ENCODE measurements at places on chromosomes 16 and 17.

DNA sequence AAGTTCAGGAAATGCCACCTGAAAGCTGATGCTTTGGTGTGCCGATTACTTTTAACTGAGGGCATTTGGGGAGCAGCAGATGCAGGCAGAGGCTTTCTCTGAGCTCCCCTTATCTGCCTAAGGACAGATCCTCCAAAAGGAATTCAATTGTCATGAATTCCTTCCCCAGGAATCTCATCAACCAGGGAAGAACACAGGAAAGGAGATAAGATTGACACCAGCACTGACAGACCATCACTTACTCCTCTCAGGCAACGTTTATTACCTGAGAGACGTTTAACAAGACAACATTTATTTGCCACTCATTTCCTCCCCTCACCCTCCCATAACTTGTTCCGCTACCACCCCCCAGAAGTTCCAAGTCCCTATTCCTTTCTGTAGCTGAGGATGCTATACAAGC, 17.6 kb upstream of the CDRT4 start:
- no peak for DNase-seq

- DNase-seq, result no peak
Observed at GRCh38 chr16:20136446-20136968, 62.8 kb upstream of the GPR139 start.

GRCh38 chr16:85853547-85854545, 45.1 kb upstream of the IRF8 start:
- DNase-seq, result no peak

GRCh38 chr17:20189302-20189701, 180.1 kb downstream of the SPECC1 start:
- no peak for DNase-seq

GRCh38 chr16:88491560-88492310, 38.7 kb downstream of the ZFPM1 start:
- DNase-seq, result no peak

DNA sequence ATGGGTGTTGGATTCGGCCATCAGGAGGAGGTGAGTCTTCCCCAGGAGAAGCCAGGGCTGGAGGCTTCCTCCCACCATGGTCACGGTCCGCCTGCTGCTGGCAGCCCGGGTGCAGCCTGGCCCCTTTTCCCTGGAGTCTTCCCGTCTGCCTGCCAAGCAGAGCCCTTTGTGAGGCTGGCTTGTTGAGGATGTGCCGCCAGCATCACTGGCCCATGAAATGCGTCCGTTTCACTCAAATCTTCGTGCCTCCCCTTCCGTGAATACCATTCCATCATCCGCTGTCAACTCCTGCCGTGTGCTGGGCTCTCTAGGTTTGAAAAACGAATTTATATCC, 9.6 kb downstream of the VPS4A start:
- no peak for DNase-seq

- no peak for DNase-seq
Observed at GRCh38 chr17:53627511-53627910, 195.2 kb upstream of the KIF2B start.

GRCh38 chr17:603406-604114, 111.1 kb downstream of the VPS53 start:
- no peak for DNase-seq

DNA sequence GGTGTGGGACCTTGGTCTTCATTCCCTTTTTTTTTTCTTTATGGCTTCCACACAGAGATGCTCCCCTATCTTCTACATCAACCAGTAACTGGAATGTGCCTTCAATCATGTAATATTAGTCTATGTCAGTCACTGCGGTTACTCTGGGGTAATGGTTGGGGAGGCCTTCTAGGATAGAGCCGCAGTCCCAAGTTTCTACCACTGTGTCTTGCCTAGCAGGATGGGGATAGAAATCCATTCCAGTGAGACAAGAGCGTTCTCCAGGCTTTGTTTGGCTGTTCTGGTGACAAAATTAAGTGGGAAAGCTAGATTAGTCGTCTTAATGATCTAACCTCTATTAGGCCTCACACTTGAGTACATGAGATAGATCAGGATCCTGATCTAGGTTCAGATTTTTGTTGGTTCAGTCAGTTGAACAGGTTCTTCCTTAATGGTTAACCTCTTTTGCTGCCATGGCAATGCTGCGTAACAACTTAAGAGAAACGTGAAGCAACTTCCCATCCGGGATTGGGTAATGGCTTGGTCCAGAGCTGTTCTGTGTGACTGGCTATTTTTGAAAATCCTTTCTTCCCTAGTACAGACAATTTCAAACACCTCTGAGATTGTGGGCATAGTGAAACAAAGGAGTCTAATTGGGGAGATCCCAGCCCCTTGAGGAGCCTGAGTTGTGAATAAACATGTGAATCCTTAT, 8.7 kb downstream of the MSL1 start:
- no peak for DNase-seq

- DNase-seq, result no peak
Observed at GRCh38 chr16:79612207-79612606, 11.7 kb upstream of the MAF start.

DNA sequence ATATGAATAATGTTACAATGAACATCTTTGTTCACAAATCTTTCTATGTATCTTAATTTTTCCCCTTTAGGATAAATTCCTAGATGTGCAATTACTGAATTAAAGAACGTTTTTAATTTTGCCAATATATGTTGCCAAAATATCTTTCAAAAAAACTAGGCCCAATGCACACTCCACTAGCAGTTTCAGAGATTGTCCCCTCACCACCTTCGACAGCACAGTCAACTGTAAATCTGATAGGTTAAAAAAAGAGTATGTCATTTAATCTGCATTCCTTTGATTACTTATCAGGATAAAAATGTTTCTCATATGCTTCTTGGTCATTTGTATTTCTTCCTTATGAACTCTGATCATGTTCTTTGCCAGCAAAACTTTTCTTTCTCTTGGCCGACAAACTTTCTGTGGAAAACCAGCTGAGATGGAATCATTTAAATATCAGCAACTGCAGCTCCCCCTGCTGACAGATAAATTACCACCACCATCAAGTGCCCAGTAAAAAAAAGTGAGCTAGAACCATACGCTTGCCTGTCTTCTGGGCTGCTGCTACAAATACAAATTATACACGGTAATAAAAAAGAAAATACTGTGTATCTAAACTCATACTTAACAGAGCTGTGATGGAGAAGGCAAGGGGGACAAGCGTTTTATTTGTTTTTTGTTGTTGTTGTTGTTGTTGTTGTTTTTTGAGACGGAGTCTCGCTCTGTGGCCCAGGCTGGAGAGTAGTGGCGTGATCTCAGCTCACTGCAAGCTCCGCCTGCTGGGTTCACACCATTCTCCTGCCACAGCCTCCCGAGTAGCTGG, 19.6 kb upstream of the KANSL1 start:
- peak; percentile 76 for DNase-seq

DNA sequence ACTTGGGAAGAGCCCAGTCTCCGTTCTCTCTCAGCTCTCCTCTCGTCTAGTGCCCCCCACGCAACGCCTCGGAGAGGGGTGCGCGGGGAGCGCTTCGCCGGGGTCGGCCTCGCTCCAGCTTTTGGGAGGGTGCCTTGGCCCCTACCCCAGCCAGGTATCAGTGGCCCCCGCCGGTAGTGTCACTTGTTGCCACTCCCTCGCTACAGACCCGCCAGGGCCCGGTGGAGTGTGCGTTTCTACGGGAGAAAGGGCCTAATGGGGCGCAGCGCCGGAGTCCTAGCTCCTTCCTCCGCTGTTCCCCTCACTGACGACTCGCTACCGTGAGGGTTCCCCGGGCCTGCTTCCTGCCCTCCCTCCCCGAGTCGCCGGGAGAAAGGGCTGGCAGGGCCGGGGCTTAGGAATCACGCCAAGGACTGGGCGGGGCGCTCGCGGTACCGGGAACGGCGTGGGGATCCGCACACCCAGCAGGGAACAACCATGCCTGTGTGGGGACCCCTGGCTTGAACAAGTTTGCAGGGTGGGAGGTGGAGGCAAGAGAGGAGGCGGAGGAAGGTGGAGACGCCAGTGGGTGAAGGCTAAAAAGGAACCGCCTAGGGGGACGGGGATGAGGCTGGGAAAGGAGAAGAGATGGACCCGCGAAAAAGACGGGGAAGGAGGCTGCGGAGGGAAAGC, 997 bp upstream of the CDH11 start:
- no peak for DNase-seq

GRCh38 chr16:30797670-30798309, 10.8 kb upstream of the ZNF629 start:
- DNase-seq, result peak; percentile 45

DNA sequence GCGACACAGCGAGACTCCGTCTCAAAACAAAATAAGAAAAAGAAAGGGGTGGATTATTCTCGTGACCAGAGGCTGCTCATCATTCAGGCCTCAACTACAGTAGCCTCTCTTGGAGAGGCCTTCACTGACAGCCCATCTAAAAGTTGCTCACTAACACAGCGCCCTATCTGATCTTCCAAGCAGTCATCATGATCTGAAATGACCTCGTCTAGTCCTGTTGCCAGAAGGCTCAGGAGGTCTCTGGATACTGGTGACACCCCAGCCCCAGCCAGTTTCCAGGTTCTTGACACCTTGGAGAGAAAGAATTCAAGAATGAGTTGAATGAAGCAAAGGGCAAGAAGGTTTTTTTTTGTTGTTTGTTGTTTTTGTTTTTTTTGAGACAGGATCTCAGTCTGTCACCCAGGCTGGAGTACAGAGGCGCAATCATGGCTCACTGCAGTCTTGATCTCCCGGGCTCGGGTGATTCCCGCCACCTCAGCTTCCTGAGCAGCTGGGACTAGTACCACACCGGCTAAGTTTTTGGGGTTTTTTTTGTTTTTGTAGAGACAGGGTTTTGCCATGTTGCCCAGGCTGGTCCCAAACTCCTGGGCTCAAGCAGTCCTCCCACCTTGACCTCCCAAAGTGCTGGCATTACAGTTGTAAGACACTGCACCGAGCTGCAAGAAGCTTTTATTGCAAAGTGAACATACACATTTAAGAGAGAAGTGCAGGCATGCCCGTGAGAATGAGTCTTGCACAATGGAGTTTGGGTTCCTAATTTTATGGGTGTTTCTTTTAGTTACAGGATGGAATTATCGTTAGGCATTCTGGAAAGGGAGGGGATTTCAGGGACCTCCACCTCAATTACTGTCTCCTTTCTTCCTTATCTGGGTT, 2.7 kb upstream of the ZC3H7A start:
- DNase-seq, result no peak

DNA sequence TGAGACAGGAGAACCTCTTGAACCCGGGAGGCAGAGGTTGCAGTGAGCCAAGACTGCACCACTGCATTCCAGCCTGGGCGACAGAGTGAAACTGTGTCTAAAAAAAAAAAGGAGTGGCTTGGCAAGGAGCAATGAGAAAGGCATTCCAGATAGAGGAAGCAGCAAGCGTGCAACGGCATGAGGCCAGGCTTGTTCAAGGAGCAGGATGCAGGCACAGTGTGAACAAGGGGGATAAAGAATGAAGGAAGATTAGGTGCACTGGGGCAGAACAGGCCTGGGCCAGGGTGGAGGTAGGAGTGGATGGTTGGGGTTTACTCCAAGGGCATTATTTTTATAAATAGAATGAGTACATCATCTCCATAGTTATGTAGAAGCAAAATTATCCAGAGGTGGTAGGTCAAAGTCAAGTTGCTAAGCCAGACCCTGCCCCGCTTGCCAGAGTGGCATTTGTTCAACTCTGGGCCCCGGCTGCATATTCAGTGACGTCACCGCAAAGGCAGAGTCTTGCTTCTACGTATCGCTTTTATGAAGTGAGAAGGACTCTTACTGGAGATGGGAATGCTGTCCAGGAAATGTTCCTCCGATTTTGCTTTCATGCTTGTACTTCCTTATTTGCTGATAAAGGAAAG, 100.2 kb downstream of the KATNIP start:
- no peak for DNase-seq

GRCh38 chr17:2989855-2990254, 73.6 kb downstream of the OR1D5 start:
- no peak for DNase-seq
